ENCODE measurements at places on chromosomes 2 and 18.

- no peak for DNase-seq
Measured at GRCh38 chr2:206780671-206781070, 15.3 kb downstream of the FASTKD2 start.

DNA sequence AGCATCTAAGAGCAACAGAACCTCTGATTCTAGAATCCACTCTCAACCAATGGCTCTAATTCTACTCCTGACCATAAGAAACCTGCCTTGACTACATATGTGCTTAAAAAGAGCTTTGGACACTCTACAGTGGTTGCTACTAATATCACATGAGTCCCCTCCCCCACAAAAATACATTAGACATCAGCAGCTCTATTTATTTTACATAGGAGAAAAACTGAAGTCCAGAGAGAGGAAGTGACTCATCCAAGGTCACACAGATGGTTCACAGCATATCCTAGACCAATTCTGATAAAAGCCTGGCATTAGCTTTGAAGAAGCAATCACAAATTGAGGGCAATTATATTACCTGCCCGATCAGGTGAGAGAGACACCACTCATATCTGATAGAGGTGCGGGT lies 49.8 kb downstream of the ALK start:
- no peak for DNase-seq

DNA sequence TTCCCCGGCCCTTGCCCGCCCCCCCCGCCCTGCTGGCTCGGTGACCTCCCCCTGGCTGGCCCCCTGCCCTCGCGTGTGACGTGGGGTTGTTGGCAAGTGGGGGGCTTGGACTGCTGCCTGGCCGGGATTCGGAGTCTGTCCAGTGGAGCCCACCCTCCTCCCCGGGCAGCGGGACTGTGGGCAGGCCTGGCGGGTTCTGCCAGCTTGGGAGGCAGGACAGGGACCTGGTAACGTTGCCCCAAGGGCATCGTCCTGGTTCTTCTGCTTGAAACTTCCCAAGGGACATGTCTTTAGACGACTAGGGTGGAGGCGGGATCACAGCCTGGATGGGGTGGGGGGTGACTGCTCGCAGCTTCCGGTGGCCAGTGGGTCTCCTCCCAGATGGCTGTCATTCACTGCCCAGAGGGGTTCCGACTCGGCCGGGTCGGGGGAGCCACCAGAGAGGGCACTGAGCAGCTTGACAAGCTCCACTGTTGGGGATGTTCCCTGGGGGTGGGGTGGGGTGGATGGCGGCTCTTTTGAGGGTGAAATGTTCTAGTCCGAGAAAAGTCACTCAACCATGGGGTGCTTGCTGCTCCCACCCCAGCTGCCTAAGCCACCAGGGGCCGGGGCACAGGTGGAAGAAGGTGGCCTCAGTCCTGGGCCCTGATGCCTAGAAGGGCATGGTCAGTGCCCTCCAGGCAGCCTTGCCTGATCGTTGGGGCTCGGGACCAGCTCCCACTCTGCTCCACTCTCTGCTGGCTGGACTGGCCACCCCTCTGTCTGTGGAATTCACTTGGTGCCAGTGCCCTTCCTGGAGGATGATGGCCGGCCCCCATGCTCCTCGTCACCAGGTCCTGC lies 4.3 kb upstream of the HS6ST1 start:
- DNase-seq = no peak

- DNase-seq = no peak
Measured at GRCh38 chr18:7886436-7886835, 319.3 kb downstream of the PTPRM start.

- no peak for DNase-seq
Measured at GRCh38 chr2:20745924-20746555, 76.9 kb downstream of the LDAH start.

- DNase-seq = no peak
Measured at GRCh38 chr2:17540813-17541530, 476 bp downstream of the VSNL1 start.

GRCh38 chr2:108949316-108950239 lies 39.4 kb downstream of the EDAR start:
- no peak for DNase-seq

DNA sequence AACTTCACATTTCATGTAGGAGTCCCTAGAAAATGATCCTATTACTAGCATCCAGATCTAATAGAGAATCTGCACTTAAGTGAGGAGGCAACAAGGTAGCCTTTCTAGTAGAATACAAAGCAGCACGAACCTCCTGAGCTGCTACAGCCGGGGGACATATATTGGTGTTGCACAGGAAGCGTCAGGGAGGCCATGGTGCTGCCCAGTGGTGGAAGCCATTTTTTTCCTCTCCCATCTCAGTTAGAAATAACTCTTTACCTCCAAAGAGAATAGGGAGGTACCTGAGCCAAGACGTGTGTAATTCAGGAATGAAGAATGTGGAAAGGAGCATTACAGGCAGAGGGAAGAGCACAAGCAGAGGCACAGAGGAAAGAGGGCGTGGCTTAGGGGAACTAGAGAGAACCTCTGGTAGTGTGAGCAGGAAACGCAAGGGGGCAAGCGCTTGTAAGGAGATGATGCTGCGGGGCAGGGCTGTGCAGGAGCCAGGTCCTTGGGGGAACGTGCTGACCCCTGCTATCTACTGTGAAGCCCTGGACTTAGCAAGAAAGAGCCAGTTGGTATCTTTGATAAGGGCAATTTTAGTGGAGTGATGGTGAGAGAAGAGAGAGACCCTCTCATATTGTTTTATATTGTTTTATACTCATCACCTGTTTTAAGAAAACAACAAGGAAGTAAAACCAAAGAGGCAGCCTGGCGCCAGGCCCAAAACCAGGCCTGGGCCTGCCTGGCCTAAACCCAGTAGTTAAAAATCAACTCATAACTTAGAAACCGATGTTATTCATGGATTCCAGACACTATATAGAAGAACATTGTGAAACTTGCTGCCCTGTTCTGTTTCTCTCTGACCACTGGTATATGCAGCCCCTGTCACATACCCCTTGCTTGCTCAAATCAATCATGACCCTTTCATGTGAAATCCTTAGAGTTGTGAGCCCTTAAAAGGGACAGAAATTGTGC lies 50.0 kb upstream of the TTC39C start:
- DNase-seq = no peak

- DNase-seq = no peak
Measured at GRCh38 chr2:32248299-32248698, 16.4 kb downstream of the NLRC4 start.

DNA sequence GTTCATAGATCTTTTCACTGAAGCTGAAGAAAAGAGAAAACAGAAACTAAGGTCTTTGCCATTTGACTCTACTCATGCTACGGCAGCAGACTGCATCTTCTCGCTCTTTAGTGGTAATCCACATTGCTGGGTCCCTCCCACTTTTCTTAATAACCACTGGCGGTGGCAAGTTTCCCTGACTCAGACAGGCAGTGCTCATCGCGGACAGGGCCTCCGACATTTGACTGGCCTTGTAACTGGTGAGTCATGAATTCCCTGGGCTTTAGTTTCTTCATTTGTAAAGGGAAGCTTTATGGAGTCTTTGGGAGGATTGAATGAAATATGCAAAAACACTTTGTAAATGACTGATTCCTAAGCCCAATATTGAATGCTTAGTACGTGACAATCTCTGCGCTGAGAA lies 238.2 kb upstream of the RBBP8 start:
- no peak for DNase-seq

DNA sequence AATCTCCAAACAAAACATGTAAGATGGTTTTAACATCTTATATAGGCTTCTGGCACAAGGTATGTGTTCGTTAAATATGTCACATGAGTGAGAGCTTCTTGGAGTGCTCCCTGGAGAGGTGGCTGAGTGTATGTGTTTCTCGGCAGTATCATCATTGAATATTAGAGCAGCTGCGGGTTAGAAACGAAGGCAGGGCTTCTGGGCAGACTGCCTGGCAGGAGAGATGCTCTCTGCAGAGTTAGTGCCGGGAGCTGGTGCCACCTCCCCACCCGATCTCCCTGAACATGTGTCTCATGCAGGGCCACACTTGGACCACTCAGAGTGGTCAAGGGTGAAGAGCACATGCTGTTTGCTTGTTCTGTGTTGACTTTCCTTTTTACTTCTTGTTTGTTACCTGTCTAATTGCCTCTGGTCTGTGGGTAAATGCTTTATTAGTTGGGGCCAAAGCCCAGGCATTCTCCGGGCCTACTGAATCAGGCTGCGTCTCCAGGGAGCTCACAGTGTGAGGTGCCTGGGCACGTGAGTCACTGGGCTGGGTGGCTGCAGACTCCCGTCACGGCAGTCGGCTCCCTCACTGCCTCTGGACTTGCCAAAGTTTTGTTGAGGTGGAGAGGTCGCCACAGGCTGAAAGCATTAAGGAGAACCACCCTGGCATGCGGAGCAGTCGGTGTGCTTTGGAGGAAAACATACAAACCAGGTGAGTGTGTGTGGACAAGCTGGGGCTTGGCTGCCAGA lies 246.6 kb downstream of the FHOD3 start:
- no peak for DNase-seq

- no peak for DNase-seq
Measured at GRCh38 chr2:69683170-69683971, 39.8 kb upstream of the AAK1 start.

DNA sequence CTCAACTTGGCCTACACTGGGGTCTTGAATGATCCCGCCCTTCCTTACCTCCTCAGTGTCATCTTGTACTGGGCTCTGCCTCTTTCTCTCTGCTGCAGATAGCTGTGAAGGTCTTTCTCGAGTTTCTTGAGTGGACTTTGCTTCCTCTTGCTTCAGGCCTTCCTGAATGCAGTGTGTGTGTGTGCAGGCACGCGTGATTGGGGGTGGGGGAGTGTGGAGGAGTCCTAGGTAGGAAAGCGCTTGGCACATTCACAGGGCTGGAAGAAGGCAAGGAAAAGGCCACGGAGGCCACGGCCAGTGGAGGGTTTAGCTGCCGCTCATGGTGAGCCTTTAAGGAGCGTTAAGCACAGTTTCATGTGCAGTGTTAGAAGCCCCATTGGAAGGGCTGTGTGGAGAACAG lies 5.5 kb downstream of the RALB start:
- DNase-seq = no peak

GRCh38 chr2:217846321-217846743 lies 156.5 kb downstream of the TNS1 start:
- no peak for DNase-seq

DNA sequence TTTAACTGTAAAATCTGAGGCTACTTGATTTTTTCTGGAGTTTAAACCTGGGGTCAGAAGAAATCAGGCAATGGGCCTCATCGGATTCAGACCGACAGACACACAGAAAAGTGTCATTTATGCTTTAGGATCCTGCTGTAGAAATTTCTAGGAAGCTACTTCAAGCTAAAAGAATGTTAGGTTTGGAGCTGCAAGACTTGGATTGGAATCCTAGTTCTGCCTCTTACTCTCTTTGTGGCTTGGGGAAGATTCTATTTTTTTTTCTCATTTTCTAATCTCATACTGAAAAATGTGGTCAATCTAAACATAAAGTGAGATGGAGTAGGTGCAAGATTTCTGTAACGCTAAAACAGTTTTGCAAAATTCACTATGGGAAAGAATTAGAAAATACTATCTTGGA lies 48.8 kb upstream of the KCNE4 start:
- no peak for DNase-seq

DNA sequence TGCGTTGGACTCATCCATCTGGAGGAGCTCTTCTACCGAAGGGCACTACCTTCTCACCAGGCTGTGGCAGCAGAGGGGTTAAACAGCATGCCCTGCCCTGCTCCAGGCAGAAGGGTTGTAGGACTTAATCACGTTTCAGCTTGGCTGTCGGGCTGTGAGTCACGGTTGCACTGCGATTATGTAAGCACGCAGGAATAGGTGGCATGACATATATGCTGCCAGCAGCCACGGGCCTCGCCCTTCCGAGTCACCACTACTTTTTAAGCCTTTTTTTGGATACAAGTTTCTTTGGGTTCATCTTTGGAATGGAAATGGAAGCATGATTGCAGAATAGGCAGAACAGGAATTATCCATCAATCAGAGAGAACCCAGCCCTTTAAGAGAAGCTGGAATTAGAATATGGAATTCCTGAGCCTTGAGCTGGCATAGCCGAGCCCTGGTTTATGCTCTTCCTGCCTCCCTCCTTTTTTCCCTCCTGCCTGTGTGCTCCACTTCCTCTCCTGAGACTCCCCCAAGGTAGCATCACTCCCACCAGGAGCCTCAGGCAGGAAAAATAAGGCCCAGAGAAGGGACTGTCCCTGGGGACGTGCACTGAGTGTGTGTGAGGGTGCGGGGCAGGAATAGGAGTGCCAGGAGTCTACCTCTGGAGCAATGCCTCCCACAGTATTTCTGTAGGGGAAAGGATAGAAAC lies 86.8 kb downstream of the SEMA4F start:
- no peak for DNase-seq

DNA sequence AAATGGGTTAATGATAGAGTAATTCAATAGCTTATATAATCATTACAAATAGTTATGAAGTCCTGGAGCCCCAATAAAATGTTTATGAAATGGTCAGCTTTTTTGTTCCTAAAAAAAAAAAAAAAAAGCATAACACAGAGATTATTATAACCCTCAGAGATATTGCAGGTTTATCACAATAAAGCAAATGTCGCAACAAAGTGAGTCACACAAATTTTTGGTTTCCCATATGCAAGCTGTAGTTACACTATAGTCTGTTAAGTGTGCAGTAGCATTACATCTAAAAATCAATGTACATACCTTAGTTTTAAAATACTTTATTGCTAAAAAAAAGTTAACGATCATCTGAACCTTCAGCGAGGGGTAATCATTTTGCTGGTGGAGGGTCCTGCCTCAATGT lies 20.0 kb downstream of the WDFY1 start:
- DNase-seq = no peak

GRCh38 chr18:8667846-8668245 lies 37.5 kb upstream of the MTCL1 start:
- no peak for DNase-seq

DNA sequence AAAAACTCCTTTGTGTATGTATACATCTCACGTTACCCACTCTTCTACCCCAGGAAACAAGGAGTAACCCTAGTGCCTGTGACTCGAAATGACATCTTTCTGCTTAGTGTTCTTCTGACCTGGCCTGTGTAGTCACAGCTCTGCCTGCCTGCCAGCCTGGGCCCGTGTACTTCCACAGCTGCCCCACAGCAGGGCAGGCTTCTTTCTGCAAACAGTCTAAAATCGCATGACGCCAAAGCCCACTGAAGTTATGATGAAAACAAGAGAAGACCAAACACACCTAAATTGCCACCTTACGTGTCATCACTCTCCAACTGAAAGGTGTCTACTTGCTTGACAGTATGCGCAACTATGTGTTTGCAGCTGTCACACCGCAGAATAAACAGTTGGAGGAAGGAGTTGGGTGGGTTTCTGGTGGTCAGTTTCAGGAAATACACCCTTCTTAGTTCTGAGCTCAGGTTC lies 1.5 kb downstream of the GAREM1 start:
- DNase-seq = no peak

DNA sequence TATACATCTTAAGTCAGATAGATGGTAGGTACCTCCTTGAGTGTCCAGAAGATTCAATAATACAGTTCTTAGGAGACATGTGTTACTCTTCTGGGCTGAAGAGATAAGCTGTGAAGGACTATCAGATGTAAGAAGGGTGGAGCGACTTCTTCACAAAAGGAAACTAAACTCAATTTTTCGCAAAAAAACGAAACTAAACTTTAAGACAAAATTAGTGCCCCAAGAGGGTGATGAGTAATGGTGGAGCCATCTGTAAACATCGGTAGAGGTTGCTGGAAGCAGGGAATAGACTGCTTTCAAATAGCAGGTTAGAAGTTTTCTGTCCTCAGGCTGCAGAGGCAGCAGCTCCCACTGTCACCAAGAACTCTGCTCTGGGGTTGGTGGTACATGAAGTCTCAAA lies 111.6 kb upstream of the TACR1 start:
- no peak for DNase-seq

- no peak for DNase-seq
Measured at GRCh38 chr2:180222644-180223043, 215.5 kb upstream of the CWC22 start.

GRCh38 chr2:156396126-156396525 lies 40.1 kb upstream of the GPD2 start:
- DNase-seq = no peak
